ENCODE measurements at places on chromosomes 6 and 20. TPM values are rescaled to one million over a fixed set of nuclear protein-coding genes. Genes with fewer than 3 reads are reported as not detected.

GRCh38 chr6:143241111-143241510 lies 180.4 kb downstream of the AIG1 start:
- DNase-seq: no peak

GRCh38 chr20:4946986-4947385 lies 54.3 kb downstream of the SLC23A2 start:
- DNase-seq: no peak

DNA sequence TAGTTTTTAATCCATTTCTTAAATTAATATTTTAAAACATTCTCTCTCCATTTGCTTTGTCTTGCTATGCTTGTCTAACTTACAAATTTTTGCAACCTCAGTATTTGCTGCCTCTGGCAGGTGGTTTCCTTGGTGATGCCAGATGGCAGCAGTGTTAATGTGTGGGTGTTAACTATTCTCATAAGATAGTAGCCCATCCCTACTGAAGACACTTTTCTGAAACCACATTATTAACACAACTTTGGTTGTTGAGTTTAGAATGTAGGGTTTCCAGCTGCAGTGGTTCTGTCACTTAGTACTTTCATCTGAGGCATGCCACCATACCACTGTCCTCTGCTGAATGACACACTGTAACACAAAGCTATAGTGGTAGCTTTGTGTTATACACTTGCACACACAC lies 75.1 kb downstream of the MYO6 start:
- DNase-seq: no peak

DNA sequence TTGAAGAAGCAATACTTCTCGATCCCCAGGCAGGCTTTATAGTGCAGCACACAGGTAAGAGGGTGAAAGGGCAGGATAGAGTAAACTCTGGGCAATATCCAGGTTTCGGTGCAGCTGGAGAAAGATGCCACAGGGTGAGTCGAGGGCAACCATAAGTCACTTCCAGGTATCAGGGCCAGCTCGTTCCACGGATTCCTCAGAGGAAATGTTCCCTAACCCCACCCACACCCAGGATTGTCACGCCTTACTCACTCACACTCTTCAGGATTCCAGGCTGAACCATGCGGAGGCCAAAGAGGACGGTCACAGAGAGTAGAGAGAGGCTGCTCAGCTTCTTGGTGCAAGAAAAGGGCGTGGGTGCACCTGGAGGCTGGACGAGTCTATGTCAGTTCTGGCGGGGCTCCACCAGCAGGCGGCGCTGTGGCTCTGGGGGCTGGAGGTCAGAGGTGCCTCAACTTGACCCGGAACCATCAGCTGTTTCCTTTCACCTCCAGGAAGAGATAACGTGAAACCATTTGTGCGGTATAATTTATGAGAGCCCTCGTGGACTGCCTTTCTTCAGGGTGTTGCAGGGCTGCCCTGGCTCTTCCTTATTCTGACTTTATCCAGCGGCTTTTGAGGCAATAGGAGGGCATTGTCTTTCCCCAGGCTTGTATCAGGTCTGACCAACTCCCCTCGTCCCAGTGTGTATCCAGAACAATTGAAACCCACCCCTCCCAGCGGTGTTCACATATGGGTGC lies 14.5 kb upstream of the WFDC12 start:
- no peak for DNase-seq

DNA sequence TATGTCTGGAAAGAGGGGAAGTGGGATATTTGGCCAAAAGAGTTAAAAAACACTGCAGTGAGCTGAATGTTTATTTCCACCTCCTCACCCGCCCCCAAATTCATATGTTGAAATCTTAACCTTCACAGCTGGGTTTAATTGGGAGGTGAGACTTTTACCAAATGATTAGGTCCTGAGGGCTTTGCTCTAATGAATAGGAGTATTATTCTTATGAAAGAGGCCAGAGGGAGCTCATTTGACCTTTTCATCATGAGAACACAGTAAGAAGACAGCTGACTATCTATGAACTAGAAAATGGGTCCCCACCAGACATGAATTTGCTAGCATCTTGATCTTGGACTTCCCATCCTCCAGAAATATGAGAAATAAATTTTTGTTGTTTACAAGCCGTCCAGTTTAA lies 1028.9 kb downstream of the PHF3 start:
- DNase-seq: no peak

- DNase-seq: no peak
These were observed 217.8 kb upstream of the TSHZ2 start for GRCh38 chr20:52754366-52754765.

DNA sequence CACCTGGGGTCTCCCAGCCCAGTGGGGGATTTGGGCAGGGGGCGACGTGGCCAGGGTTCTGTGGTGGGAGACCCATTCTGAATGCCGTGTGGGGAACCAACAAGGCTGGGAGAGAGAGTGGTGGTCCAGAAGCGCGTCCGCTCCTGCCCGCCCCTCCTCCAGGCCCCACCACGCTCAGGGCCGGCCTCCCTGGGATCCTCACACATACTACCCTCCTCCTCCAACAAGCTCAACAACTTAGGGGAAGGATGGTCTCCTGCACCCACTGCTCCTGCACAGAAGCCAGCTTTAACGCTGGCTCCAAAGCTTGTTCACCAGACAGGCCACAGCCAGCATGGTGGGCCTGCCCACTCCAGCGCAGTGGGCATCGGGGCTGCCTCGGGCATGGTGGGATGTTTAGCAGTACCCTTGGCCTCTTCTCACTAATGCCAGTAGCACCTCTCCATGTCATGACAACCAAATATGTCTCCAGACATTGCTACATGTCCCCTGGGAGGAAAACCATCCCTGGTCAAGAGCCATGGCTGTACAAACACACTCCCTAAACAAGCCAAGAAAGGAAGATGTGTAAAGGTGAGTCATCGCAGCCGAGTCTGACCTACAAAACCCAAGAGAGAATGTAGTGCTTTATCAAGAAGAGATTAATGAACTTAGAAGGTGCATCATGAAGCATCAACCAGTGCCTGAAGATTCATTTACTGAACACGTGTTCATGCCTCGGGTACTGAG lies 75.7 kb downstream of the BMP7 start:
- DNase-seq: no peak

DNA sequence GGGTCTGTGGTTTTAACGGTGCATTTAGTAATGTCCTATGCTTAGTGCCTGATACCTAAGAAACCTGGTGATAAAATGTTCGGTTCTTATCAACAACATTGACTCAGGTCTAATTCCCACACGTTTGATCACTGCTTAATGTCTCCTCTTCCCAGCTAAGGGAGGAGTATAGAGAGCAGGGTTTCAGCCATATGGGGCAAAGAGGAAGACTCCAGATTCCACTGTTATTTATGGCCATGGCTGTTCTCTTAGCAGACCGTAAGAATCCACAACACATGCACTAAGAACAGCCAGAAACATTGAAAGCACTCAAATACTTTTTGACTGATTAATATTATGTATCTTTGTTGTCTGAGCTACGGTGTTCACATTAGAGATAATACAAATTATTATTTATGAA lies 112.1 kb downstream of the BCAS1 start:
- no peak for DNase-seq

GRCh38 chr6:35737413-35738211 lies 780 bp downstream of the ARMC12 start:
- peak; percentile 45 for DNase-seq

DNA sequence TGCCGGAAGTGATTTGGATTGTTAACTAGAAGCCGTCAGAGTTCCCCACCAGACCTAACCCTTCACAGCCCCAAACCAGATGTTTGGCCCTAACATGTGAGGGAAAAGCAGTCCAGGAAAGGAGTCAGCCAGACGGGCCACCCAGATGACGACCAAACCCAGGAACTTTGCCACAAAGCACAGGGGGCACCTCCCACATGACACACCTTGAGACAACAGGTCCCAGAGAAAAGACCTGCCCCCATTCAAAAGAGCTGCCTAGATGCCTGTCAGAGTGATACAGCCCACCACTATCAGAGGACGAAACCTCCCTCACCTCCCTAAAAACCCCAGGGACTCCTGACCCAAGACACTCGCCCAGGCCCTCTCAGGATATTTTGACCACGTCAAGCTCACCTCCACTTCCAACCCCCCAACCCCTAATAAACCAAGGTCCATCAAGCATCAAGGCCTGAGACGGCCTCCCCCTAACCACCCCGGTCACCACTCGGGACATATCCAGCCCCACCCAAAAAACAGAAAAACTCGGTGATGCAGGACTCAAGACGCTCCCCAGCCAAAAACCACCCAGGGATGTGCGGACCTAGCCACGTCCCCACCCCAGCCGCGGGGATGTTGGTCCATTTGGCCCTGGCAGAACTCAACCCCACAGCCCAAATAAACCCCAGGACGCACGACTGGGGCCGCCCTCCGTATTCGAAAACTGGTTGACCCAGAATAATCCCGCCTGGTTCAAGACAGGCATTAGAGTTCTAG lies 662 bp downstream of the ZNF343 start:
- no peak for DNase-seq

DNA sequence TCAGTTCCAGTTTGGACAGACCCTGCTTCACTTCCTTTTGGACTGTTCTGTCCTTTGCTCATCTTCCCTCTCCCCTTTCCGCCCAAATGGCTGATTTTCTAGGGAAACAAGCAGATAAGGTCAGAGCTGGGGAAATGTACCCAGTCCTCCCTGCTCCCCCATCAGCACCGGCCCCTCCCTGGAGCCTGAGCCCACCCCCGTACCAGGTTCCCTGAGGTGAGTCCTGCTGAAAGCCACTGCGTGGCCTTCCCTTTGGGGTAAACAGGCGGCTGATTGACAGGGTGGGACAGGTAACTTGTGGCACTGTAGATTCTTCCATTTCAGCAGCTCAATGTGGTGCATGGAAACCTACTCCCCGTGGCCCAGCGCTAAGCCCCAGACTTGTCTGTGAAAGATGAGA lies 70.5 kb downstream of the NPEPL1 start:
- DNase-seq: no peak

- no peak for DNase-seq
These were observed 27.7 kb downstream of the ZBP1 start for GRCh38 chr20:57592263-57593092.

DNA sequence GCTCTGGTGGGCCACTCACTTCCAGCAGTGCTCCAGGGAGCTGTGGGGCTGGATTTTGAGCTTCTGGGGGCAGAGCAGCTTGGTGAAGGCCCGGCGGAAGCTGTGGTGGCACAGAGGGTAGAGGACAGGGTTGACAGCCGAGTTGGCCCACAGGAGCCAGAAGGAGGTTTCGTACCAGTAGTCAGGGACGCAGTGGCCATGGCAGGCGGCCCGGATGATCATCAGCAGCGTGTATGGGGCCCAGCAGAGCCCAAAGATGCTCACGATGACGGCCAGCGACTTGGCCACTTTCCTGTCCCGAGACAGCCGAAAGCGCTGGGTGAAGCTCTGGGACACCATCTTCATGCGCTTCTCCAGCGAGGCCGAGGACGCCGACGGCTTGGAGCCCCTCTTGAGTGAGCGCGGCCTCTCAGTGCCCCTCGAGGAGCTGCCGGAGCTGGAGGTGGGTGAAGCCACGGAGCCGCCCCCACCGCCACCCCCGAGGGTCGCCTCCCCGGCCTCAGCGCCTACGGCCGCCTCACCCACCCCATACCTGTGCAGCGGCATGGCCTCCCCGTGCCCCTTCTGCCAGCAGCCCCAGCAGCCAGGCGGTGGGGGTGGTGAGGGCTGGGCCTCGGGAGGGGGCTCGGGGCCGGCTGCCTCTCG lies 4.0 kb downstream of the HRH3 start:
- DNase-seq: no peak

DNA sequence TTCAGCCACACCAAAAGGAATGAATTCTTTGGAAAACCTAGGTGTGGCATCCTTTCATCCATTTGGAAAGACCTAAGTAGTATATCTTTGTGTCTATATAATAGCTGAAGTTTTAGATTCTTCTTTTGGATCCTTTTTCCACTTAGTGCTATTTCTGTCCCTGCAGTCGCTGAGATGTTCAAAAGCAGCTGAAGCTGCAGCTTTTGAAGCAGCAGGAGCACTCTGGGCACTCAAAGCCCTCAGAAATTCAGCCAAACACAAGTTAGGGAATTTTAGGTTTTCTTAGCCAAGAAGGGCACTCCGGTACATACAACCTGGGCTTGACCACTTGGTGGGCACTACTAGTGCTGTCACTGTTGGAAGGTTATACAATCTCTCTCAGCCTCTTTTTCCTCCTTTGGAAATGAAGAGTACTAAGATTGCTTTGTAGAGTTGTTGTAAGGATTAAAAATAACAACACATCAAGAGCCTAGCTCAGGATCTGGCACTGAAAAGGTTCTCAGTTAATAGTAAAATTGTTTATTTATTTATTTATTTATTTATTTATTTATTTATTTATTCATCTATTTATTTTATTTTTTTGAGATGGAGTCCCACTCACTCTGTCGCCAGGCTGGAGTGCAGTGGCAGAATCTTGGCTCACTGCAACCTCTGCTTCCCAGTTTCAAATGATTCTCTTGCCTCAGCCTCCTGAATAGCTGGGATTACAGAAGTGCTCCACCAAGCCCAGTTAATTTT lies 71.9 kb upstream of the SLC22A16 start:
- no peak for DNase-seq

DNA sequence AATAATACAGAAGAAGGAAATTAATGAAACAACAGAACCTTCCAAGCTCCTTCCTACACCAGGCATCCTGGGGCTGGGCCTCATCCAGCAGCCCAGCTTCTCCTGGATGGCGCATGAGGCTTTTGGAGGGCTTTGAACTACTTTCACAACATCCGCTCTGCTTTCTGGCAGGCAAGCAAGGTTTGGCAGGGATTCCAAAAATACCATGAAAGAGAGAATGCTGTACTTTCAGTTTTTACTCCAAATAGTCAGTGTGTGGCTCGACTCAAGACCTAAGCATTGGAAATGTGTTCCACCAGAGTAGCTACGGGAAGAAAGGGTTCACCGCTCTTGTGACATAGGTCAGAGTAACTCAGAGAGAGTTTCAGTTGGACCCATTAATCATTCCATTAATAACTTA lies 125.4 kb downstream of the OPRM1 start:
- DNase-seq: peak; percentile 69

DNA sequence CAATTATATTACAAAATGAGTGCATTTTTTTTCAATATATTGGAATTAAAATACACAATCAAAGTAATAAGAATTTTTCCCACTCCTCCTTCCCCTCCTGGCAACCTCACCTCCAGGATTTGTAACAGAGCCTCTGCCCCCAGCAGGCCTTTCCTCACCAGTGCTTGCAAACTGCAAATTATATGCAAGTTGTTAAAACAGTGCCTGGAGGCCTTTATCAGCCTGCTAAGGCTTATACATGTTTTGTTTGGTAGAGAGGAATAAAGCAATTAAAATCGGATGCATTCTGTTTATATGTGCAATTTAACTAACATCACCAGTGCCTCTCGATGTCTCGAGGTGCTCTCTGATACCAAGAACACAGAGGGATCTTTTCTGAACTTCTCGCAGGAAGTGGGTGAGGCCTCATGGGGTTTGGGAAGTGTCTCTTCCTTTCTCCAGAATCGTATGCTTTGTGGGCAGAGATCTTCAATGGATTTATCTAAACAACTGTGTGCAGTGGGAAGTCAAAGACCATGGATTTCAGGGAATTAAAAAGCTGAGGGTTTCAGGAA lies 186.8 kb downstream of the CDH26 start:
- DNase-seq: no peak

GRCh38 chr6:39428152-39428551 lies 105.7 kb upstream of the KCNK16 start:
- no peak for DNase-seq

SMPDL3A gene
- 18.7 TPM for total RNA-seq

SDCBP2 gene
- total RNA-seq: 0.26 TPM

ARHGAP40 gene
- 1.2 TPM for total RNA-seq

RFX6 gene
- total RNA-seq: not detected

HLA-DOB gene
- total RNA-seq: 0.82 TPM

GJA1 gene
- total RNA-seq: 50.7 TPM

All from uterus (tissue), 4 donors.